Astrocyte of the spinal cord (primary cell): ENCODE measurements at places on chromosomes 12 and 14.

GRCh38 chr12:93603762-93604161 is 31.3 kb downstream of the SOCS2 start:
- no peak for DNase-seq

GRCh38 chr12:103301642-103302591 is 193.9 kb downstream of the C12orf42 start:
- no peak for DNase-seq

- DNase-seq: no peak
Measured at GRCh38 chr12:74539765-74540526, 2.3 kb downstream of the ATXN7L3B start.

GRCh38 chr14:85003805-85004204 is 526.1 kb upstream of the FLRT2 start:
- DNase-seq: no peak

DNA sequence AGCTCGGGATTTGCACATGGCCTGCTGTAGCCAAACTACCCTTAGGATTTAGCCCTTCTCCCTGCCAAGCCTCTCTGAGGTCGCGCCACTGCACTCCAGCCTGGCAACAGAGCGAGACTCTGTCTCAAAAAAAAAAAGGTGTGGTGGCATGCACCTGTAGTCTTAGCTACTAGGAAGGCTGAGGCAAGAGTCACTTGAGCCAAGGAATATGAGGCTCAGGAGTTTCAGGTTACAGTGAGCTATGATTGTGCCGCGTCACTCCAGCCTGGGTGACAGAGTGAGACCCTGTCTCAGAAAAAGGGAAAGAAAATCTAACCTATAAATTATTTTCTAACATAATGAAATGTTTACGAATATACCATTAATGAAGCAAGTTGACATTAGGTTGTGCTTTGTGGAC is 29.7 kb downstream of the ESRRB start:
- DNase-seq: no peak

- no peak for DNase-seq
Measured at GRCh38 chr12:80813820-80814219, 97.1 kb downstream of the MYF5 start.

- DNase-seq: peak; percentile 41
Measured at GRCh38 chr12:113479590-113480335, 8.1 kb upstream of the LHX5 start.

DNA sequence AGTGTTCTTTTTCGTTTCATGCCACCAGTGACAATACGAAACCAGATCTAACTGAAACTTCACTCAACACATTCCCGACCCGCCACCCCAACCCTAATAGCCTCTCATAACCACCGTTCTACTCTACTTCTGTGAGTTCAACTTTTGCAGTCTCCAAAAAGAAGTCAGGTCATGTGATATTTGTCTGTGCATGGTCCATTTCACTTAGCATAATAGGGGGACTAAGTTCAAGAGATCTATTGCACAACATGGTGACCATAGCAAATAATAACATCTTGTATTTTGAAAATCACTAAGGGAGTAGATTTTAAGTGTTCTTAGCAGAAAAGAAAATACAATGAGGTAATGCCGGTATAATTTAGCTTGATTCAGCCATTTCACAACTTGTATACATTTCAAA is 376.4 kb downstream of the DIO2 start:
- DNase-seq: no peak

DNA sequence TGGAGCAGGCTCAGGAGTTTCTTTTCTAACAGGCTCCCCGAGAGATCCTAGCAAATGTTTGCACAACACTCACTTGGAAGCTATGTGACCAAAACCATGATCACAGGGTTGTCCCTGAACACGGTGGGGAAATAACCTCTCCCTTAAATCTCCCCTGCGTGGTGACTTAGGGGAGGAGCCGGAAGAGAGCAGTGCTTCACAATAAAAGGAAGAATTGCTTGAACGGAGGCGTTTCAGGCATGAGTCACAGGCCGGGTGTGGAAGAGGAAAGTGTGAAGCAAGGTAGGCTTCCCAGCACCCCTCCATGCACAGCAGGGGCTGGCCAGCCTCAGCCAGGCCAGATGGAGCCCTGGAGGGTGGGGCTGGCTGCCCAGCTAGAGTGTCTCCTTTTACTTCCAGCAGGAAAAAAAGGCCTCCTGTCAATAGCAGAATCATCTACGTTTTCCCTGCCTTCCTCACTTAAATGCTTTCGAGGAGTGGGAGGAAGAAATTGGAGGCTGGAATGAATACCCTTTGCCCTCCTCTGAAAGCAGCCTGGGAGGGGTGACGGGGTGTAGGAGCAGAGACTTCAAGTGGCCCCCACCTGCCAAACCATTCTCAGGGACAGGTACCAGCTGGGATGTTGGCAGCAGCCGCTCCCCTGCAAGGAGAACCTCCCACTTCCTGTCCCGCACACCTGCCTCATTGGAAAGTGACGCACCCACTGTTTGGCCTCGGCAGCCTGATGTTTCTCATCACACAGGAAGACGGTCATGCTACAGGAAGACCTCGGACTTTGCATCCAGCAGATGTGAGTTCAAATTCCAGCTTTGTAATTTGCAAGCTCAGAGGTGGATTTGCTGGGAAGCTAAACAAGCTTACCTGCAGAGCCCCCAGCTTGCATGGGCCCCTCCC is 30.1 kb upstream of the PPP2R5C start:
- peak; percentile 83 for DNase-seq

GRCh38 chr12:111126331-111126730 is 206.0 kb upstream of the MYL2 start:
- DNase-seq: no peak

DNA sequence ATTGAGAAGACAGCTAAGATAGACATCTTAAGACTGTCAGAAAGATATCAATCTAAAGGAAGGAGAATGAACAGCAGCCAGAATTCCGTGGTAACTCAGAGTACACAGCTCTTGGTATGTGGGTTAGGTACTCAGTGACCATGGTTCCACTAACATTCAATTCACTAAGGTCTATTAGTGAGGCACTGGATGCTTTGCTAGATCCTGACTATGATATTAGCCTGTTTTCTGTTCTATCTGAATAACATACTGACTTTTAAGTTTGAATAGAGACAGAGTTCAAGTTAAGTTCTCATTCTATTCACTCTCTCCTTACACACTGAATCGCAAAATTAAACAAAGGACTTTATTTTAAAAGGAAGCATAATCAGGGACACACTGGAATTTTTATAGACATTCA is 106.4 kb downstream of the PRKD1 start:
- DNase-seq: no peak

- peak; percentile 35 for DNase-seq
Measured at GRCh38 chr14:102164241-102164641, 24.5 kb downstream of the WDR20 start.

DNA sequence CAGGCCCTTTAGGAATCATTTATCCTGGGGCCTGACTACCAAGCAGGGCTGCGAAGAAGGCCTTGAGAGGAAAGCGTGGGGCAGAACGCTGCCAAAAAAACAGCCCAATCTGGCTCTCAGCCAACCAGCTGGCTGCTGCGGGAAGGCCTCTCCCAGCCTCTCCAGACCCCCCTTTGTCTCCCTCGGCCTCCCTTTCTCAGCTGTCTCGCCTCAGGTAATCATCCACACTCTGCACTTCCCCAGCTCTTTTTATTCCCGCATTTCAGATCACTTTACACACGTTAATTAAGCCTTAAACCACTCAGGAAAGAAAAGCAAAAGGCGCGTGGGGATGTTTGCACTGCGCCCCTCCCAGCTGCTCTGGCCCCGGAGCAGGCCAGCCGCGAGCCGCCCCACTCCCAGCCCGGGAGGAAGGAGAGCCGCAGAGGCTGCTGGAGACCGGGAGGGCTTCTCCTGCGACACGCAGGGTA is 208.2 kb upstream of the FOXN3 start:
- DNase-seq: peak; percentile 29

- no peak for DNase-seq
Measured at GRCh38 chr12:29256598-29256997, 107.5 kb downstream of the FAR2 start.

GRCh38 chr14:100838493-100839314 is 12.8 kb downstream of the MEG3 start:
- no peak for DNase-seq

GRCh38 chr12:130858084-130858483 is 13.8 kb upstream of the RAN start:
- DNase-seq: no peak
